ENCODE measurements at places on chromosomes 12 and 14.

DNA sequence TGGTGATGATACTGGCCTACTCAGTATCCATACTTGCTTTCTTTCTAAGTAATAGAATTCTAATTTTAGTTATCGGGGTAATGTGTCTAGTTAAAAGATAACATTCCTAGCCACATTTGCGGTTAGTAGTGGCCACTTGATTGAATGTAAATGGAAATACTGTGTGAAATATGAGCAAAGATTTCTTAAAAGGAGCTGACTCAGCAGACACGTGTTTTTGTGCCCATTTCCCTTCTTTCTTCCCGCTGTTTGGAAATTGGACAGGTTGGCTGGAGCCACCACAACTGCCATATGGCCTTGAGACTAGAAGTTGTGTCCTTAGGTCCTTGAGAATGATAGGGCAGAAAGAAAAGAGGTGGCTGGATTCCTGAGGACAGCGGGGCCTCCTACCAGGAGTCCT lies 19.8 kb upstream of the DCD start:
- no peak for DNase-seq

- peak; percentile 54 for DNase-seq
These were observed 64.6 kb upstream of the LTA4H start for GRCh38 chr12:96099986-96100385.

DNA sequence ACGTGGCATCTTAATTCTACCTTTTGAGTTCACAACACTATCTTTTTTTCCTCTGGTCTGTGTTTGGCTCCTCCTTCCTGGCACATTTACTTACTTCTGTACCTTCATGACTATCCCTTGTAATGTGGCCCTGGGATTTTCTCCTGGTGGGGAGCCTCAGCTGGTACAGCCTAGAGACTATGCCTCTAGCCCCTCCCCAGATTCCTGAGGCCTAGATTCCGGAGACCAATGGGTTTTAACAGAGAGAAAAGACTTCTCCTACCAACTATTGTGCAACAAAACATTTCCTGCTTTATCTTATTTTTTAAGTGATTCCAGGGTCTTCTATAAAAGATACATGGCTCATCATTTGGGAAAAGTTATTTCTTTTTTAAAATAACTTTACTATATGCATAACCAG lies 216.2 kb upstream of the KRR1 start:
- DNase-seq, result no peak

- peak; percentile 93 for DNase-seq
These were observed 65.6 kb upstream of the PTGR2 start for GRCh38 chr14:73785834-73786635.

GRCh38 chr12:131911851-131912477 lies 17.1 kb upstream of the PUS1 start:
- DNase-seq, result peak; percentile 19

GRCh38 chr12:19125325-19125724 lies 4.2 kb upstream of the PLEKHA5 start:
- DNase-seq, result peak; percentile 13

GRCh38 chr14:31877255-31877798 lies 199.8 kb upstream of the ARHGAP5 start:
- DNase-seq, result peak; percentile 75

GRCh38 chr14:96051231-96051630 lies 12.1 kb downstream of the C14orf132 start:
- DNase-seq, result no peak

DNA sequence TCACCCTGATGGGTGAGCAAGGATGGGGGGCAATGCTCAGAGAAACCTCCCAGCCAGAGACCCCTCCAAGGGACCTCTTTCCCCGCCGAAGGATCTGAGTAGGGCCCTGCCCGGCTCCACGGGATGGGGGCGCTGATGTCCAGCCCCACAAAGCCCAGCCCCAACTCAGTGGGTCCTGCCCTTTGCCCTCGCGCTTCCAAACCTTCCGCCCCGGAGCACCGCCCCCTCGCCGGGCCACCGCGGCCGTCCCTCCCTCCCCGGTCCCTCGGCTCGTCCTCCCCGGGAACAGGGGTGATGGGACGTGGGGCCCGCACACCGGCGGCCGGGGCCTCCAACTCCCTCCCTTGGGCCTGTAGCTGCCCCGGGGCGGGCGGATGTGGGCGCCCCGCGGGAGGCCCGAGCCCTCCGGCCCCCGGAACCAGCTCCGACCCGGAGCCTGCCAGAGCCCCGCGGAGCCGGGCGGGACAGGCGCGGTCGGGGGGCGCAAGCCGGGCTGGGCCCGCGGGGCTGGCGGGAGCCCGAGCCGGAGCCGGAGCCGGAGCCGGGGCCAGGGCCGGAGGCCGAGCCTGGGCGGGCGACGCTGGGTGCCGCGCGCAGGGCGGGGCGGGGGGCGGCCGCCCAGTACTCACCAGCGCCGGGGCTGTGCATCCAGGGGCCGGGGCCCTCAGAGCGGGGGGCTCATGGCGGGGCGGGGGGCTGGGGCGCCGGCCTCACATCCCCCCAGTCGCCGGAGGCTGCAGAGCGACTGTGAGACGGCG lies 386 bp downstream of the HDAC7 start:
- DNase-seq, result peak; percentile 51

GRCh38 chr12:54068418-54069070 lies 14.9 kb downstream of the HOXC4 start:
- DNase-seq, result no peak

DNA sequence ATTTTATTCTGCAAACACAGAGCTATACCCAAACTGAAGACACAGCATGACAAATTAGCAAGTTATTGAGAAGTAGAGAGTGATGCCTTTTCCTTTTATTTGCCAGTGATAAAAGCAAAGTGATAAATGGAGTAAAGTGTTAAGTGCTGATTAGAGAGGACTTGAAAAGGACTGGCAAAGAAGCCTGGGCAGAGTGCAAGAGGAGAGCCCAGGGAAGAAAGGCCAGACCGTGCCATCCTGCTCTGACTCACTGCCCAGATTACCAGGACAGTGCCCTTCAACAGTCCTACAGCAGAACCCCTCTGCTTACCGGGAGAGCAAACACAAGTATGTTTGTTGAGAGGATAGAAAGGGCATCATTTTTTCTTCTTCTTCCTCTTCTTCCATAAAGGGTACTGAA lies 106.5 kb downstream of the ETV6 start:
- no peak for DNase-seq

- DNase-seq, result no peak
These were observed 70.0 kb downstream of the BICD1 start for GRCh38 chr12:32176606-32177005.

DNA sequence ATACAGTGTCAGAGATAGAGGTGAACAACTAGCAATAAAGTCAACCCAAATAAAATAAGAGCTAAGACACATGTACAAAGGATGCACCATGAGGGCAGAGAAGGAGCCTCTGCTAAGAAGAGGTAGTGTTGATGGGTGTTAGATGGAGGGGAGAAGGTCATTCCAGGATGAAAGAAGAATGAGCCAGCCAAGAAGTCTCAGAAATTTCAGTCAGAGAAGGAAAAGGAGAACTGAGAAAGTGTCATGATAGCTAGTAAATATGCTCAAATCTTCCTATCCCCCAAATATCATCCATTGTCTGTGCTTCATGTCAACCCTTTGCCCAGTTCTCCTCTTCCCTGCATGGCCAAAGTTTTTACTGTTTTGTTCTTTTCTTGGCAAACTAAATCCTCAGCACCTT lies 225.2 kb upstream of the BTG1 start:
- DNase-seq, result no peak

GRCh38 chr12:96445691-96446583 lies 43.4 kb upstream of the CFAP54 start:
- DNase-seq, result peak; percentile 100

DNA sequence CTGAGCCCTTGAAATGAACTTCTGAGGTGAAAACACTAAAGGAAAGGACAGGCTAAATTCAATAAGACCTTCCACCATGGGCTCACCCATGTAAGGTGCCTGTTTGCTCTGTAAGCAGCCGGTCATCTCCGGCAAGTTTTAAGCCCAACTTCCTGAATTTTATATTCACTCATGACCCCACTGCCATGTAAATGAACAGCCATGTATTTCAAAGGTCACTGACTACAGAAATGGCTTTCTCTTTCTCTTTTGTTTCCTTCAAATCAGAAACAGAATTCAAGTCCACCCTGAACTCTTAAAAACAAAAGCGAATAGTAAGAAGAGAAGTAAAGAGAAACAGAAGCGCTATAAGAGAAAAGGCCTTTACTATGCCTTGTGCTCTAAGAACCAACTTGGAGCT lies 61.7 kb upstream of the OVCH1 start:
- no peak for DNase-seq

DNA sequence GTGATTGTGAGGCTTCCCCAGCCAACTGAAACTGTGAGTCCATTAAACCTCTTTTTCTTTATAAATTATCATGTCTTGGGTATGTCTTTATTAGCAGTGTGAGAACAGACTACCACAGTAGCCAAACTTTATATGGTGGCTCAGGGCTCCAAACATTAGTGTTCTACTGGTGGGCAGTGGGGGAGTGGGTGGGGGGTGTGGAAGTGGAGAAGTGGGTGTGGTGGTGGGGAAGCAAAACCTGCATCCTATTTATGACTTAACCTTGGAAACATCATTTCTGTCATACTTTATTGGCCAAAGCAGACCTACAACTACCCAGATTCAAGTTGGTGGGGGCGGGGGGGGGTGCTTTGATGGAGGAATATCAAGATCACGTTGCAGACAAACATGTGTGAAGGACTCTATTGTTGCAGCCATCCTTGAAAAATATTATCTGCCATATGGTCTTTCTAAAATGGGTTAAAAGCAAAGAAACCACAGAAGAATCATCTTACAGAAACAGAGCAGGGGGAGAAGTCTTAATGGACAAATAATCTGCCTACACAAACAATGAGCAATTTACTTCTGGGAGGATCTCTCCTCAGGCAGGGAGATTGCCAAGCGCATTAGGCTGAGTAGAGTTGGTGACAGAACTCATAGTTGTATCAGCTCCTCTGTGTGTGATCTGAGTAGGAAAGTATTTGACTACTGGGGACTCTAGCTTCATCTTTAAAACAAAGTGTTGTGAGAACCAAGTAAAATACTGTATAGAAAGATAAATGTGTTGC lies 1.4 kb upstream of the PWP1 start:
- no peak for DNase-seq

DNA sequence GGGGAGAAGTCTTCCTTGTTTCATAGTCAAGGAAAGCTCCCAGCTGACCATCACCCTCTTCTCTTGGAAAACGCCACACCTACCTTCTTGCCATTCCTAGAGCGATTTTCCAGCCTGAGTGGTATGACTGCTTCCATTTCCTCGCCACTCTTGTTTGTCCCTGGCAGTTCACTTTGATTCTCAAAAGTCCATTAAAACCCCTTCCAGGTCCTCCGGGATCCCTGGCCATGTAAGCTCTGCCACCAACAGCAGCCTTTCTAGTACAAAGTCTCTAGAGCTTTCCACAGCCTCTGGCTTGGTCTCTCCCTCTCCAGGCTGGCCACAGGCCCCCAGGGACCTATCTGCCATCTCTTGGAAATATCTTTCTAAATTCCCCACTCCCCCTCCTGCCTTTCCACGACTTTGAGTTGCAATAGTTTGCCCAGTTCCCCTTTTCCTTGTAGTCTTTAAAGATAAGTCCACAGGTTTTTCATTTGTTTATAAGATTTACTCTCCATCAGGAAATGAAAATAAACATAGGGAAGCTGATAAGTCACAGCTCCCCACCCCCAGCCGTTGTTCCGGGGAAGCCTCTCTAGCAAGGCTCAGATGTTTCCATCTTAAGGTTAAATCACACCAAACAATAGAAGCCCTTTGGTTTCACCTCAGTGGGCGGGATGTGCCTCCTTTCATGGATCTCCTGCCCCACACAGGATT lies 42.9 kb upstream of the SINHCAF start:
- peak; percentile 23 for DNase-seq

GRCh38 chr14:36657399-36658122 lies 4.1 kb upstream of the PAX9 start:
- no peak for DNase-seq

GRCh38 chr12:76739896-76740295 lies 24.0 kb upstream of the ZDHHC17 start:
- DNase-seq, result no peak

- DNase-seq, result no peak
These were observed 54.9 kb downstream of the TMEM132D start for GRCh38 chr12:129848876-129849275.

DNA sequence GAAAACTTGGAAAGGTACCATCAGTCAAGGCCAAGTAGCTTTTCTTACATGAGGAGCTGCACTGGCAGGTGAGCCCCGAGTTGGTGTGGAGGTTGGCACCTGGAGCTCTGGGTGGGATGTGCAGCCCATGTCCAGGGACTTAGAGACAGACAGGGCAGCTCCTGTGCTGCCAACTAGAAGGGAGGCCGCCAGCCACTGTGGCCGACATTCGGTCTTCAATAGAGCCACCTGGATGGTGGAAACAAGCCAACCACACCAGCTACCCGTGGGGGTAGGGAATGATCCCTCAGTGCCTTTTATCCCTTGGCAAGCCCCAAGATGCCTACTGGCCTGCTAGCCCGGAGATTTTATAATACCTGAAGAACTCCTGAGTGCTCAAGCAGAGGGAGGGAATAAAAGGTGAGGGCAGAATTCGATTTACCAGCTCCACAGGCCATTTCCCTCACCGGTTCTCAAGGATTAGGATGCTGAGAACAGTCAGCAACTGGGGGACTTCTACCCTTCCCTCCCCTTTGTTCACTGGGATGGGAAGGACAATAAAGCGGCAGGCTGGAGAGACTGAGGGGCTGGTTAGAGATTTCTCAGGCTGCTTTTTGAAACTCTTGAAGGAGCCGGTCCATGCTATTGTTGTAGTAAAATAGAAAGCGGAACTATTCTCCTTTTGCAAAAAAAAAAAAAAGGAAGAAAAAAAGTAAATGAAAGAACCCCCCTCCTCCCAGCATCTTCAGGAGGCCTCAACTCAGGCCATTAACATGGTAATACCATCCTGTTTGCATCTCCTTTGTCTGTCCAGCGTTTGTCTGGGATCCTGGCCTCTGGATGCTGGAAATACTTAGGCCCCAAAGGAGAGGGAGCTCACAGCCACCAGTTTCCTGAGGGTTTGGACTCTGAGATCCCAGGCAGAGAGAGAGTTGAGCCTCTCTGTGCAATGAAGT lies 321.6 kb downstream of the ZFP36L1 start:
- no peak for DNase-seq

GRCh38 chr12:114799574-114800487 lies 115.9 kb upstream of the TBX3 start:
- DNase-seq, result peak; percentile 14

DNA sequence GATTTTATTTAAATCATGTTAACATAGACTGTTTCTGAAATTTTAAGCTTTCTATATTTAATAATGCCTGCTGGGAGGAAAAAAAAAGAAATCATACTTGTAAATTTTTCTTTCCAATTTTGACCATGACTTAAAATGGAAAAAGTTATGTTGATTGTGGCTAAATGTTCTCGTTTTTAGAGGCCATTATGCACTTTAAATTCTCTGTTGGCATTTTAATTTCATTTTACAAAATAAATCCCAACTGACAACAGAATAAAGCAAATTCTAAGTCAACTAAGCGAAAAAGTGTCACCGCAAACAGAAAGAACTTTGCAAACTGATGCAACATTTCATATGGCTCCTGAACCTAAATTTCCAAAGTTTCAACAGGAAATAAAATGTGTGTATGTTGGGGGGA lies 74.8 kb upstream of the G2E3 start:
- DNase-seq, result no peak

GRCh38 chr12:114311974-114312373 lies 94.0 kb downstream of the TBX5 start:
- DNase-seq, result no peak

GRCh38 chr12:21849878-21850277 lies 75.4 kb upstream of the KCNJ8 start:
- DNase-seq, result no peak

Measured in dermis blood vessel endothelial cell (primary cell).